Activated naive CD4-positive, alpha-beta T cell treated with anti-CD3 and anti-CD28 coated beads for 36 hours (primary cell): ENCODE measurements at places on chromosomes 2 and 18. TPM values are rescaled to one million over a fixed set of nuclear protein-coding genes. Genes with fewer than 3 reads are reported as not detected.

The COL3A1 gene
- not detected for total RNA-seq

The SCN9A gene
- not detected for total RNA-seq

The PARD6G gene
- total RNA-seq, result not detected

The NEB gene
- total RNA-seq, result 0.22 TPM

The GPATCH11 gene
- total RNA-seq, result 9.8 TPM

The KLHL14 gene
- total RNA-seq, result not detected

The SETBP1 gene
- 1.4 TPM for total RNA-seq

The OXER1 gene
- not detected for total RNA-seq

The ABHD1 gene
- 0.19 TPM for total RNA-seq

The SERPINB3 gene
- not detected for total RNA-seq

The MC4R gene
- total RNA-seq, result not detected

The LHCGR gene
- total RNA-seq, result not detected

The NLRC4 gene
- not detected for total RNA-seq

The ATP6V1C2 gene
- not detected for total RNA-seq

The MPP4 gene
- total RNA-seq, result not detected

The SOX11 gene
- total RNA-seq, result not detected

The DSG1 gene
- not detected for total RNA-seq

The TANC1 gene
- total RNA-seq, result 2.0 TPM

The HRH4 gene
- not detected for total RNA-seq

The C2orf78 gene
- total RNA-seq, result not detected

The TMEM247 gene
- total RNA-seq, result not detected

The IL1RL1 gene
- 0.43 TPM for total RNA-seq

The ZNF638 gene
- total RNA-seq, result 84.0 TPM

The ANKRD30BL gene
- total RNA-seq, result not detected

The FOXD4L1 gene
- total RNA-seq, result 0.10 TPM

The LTBP1 gene
- 0.10 TPM for total RNA-seq

The CNGA3 gene
- total RNA-seq, result not detected

The UGT1A1 gene
- not detected for total RNA-seq

The POTEI gene
- total RNA-seq, result not detected

The KCNG2 gene
- not detected for total RNA-seq

The NPAS2 gene
- total RNA-seq, result 5.8 TPM

The PDE11A gene
- not detected for total RNA-seq

The PARD3B gene
- total RNA-seq, result 0.15 TPM

The SCYGR4 gene
- not detected for total RNA-seq

The THOC1 gene
- 66.2 TPM for total RNA-seq

The CD302 gene
- 0.35 TPM for total RNA-seq

The SNRPD1 gene
- 144 TPM for total RNA-seq

The ANKRD29 gene
- not detected for total RNA-seq

The MTERF4 gene
- total RNA-seq, result 35.0 TPM

The HOXD13 gene
- total RNA-seq, result not detected
